ENCODE measurements at places on chromosomes 12 and 14.

GRCh38 chr12:28882444-28882843, 266.6 kb upstream of the FAR2 start:
- DNase-seq, result no peak

DNA sequence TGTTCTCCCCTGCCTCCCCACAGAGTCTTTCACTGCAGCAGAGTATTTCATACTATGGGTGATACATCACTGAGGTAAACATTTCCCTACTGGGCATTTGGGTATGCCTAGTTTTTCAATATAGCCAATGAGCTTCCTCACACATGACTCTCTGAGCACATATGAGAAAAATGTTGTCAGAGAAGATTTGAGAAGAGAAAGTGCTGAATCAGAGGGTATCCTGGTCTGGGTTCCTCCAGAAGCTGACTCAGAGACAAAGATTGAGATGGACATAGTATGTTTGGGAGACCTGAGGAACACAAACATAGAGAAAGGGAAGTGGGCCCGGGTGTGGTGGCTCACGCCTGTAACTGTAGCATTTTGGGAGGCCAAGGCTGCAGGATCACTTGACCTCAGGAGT, 12.6 kb downstream of the SLC8B1 start:
- DNase-seq, result no peak

DNA sequence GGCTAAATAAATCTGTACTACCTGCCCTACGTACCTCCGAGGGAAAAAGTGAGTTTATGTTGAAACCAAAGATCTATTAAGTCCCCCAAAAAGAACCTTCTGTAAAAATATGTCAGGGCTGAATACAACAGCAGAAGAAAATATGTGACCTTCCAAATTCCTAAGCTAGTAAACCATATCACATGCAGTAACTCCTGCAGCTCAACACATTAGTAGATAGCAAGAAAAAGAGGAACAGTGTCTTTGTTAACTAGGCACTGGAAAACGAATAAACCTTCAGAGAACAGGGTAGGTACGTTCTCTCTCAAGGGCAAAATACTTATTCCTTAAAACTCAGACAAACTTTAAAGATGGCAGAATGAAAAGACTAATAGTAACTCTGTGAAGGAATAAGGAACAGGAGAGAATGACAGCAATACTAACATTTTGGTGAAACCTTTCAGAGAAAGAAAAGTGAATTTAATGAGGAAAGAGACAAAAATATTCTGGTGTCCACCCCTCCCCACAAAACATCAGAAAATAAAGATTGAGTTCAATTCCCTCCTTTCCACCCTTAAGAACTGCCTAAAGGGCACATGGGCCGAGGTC, 18.0 kb downstream of the CBX5 start:
- no peak for DNase-seq

- DNase-seq, result no peak
These were observed 68.2 kb downstream of the DDX51 start for GRCh38 chr12:132075714-132076553.

- no peak for DNase-seq
These were observed 10.5 kb downstream of the SNX6 start for GRCh38 chr14:34619471-34619870.

DNA sequence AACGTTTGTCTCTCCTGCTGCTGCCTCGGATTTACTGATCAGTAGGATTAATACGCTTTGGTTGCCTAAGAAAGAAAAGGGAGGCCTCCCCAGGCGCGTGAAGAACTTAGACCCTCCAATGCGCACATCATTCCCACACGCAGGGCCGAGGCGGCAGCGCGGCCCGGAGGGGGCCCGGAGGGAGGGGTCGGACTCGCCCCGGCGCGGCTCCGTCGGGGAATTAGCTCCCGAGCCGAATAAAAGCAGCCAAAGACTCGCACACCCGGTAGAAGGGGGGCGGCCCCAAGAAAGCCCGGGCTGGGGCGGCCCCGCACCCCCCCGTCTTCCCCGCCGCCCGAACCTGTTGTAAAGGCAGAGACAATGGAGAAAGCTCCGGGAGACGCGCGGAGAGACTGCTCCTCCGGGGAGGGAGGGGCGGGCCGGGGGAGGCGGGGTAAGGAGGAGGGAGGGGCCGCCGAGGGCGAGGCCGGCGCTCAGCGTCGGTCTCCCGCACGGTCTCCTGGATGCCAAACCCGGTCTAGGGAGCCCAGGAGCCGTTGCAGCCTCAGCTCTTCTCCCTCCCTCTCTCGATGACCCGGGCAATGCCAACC, at the start of gene NELL2:
NELL2 (minus strand) TSS at position 362 of the 590 bp plus-strand sequence. CDS start 446 bp downstream, outside the sequence.
- peak; percentile 32 for DNase-seq

DNA sequence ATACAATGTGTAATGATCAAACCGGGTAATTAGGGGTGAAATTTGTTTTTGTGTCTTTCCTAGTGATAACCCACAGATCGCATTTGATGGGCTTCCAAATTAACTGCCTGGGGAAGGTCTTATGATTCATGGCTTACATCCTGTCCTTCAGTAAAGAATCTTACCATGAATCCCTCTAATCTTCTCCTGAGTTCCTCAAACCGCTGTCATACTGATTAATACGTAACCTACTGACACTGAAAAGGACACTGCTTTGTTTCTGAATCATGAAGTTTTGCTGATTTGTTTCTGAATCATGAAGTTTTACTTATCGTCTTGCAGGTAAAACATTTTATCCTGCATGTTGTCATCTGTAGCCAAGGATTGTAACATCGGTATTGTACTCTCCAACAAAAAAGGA, 52.0 kb upstream of the CRY1 start:
- DNase-seq, result no peak

GRCh38 chr14:96711559-96712267, 85.5 kb upstream of the VRK1 start:
- no peak for DNase-seq

- no peak for DNase-seq
These were observed 47.5 kb downstream of the PRMT8 start for GRCh38 chr12:3538466-3539030.

DNA sequence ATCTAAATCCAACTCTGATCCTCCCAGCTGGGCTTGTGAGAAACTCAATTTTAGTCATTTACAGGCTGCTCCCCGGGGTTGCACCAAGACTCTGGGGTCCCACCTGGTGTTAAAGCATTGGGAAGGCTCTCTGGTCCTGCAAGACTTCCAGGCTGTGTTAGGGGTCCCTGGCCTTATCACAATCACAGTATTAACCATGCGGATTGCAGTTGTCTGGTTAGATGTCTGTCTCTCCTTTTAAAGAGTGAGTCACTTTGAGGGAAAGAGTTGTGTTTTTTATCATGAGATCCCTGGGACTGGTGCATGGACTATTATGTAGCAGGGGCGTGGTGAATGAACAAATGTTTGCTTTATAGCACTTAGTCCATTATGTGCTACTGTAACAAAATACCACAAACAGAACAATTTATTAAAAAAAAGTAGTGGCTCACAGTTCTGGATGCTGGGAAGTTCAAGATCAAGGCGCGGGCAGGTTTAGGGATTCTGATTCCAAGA, 531.4 kb downstream of the FUT8 start:
- no peak for DNase-seq

DNA sequence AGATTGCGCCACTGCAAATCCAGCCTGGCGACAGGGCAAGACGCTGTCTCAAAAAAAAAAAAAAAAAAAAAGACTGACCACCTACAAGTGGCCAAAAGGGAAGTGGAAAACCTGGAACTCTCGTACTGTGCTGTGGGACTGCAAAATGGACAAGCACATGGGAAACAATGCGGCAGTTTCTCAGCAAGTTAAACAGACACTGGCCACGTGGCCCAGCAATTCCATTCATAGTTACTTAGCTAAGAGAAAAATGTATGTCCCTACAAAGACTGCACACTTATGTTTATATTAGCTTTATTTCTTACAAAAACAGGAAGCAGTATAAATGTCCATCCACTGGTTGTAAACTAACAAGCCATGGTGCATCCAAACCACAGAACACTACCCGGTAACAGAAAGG, 5.6 kb downstream of the CHFR start:
- DNase-seq, result no peak

DNA sequence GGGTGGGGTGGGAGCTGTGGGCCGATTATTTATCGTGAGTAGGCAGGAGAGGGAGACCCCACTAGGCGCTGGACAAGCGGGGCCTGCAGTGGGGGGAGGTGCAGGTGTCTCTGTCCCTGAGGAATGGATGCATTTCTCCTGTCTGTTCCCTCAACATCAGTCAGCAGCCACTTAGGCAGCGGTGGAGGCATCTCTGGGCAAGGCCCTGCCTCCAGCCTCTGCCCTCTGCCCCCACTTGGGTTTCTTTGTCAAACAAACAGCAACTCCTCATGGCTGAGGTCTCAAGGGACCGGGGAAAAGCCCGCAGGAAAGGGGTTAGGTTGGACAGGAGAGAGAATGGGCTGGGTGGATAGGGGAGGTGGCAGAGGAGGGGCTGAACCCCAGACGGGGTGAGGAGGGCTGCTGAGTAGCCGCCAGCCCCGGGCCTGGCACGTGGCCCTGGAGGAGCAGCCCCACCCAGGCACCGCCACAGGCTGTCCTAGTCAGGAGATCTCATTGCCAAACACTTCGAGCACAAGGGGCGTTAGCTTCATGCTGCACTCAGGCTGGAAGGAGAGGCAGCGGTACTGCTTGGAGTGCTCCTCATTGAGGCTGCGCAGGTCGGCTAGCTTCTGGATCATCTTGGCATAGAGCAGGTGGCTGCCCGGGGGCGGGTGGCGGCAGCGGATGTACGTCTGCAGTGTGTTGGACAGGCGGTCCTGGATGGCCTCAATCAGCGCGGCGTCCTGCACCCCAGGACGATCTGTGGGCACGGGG, 24.7 kb upstream of the HDAC7 start:
- no peak for DNase-seq

GRCh38 chr12:43151441-43151981, 400.5 kb downstream of the ADAMTS20 start:
- DNase-seq, result no peak

DNA sequence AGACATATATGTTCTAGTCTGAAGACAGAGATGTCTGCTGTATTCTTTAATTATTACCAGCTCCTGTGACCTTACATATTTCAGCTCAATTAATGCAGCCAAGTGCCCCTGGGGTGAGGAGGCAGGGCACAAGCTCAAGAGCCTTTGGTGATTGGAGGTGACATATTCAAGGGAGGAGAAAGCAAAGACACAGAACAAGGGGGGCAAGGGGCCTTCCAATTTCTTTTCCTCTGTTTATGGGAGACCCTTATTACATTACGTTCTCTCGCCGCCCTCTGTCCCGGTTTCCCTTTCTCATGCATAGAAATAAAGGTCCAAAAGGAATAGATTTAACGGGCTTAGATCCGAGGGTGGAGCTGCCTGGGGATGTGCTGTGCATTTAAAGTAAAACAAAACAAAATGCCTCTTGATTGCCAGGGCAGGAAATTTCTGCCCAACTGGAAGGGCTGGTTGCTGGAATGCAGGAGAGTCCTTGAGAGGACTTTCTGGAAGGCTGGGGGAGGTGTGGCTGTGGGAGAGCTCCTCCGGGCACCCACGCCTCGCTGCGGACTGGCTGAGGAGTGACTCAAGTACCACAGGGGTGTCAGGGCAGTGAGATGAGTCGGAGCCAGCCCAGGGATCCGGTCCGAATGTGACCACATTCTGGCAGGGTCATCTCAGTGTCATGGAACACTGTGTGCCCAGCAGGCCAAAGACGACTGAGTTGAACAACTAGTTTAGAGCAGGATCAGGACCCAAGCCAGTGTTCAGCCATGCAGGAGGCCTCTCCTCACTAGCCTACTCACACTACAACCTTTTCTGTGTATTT, 32.1 kb upstream of the GSG1 start:
- no peak for DNase-seq

DNA sequence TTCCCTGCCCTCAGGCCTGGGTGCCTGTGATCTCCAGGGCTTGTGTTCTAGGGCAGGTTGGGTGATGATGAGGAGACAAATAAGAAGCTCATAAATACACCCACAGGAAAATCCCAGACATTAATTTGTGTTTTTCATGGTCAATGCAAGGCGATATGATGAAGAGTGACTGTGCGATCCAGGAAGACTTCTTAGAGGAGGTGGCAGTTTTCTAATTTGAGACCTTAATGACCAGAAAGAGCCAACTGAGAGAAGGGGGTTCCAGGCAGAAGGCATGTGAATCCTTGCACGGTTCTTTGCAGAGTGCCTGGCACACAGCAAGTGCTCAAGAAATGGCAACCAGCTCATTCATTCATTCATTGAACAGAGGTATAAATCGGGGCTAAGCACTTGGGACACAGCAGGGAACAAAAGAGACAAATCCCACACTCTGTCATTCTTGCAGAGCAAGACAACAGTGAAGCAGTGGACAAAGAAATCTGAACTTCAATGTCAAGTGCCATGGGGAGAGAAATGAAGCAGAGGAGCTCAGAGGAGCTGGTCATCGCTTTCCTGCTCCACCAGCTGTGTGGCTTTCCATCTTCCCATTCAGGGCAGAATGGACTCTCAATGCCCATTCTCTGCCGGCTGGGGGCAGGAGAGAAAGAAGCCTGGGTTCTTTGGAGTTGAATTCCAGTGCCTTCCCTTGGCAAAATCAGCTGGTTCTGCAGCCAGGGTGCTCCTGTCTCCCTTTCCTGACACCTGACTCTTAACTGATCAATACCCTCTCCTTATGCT, 128.3 kb downstream of the AACS start:
- DNase-seq, result no peak

DNA sequence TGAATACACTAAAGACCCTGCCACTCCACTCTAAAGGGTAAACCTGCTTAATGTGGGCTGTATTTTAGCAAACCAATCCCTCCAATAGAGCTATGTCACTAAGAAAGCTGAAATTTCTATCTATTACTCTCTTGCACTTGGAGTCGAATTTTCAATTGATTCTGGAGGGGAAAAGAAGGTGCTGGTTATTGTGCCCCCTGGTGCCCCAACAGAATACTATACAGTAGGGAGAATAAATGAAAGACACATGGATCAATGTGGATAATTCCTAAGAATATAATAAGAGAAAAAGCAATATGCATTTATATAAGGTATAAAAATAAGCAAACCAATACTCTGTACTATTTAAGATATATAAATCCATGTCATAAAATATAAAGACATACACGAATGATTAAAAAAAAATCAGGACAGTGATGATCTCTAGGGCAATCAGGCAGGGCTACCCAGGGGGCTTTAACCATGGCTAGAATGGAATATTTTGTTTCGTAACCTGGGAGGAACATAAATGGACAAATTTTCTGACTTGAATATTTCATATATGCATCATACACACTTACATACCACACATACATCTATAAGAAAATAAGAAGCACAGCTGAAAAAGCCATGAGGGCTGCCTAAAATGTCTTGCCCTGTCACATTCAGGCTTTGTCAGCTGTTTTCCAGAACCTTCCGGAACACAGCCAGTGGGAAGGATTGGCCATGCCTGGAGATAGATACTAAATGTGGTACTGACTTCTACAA, 54.4 kb downstream of the EFCAB11 start:
- no peak for DNase-seq

- DNase-seq, result no peak
These were observed 558.6 kb downstream of the DIO2 start for GRCh38 chr14:79652513-79653307.

DNA sequence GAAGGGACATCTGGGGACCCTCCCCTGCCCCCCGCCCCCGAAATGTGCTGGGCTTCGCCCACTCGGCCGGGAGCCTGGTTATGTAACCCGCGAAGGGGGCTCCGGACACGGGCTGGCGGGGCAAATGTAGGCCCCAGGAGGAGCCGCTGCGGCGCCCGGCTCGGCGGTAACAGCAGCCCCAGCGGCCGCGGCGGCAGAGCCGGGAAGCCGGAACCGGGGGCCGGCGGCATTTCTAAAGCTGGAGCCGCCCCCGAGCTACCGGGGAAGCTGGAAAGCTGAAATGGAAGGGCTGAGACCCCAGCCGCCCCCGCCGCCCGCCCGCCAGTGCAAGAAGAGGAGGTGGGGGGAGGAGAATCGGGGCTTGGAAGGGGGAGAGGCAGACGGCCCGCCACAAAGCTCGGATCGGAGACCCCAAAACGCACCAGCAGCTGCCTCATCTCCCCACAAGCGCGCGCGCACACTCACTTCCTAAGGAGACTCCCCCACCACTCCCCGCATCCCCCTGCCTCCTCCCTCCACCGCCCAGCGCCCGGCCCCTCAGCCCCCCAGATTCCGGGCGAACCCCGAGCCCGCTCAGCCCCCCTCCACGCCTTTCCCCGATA, 1.5 kb downstream of the KDM2B start:
- no peak for DNase-seq

All from SHP77 treated with DMSO at 0.1 percent for 48 hours (cell line).